ENCODE measurements at places on chromosomes 4 and X.
A peak's percentile ranks its signal among the peaks of the same experiment; 100 is the strongest.

GRCh38 chr4:65737672-65738071, 67.4 kb upstream of the EPHA5 start:
- DNase-seq: no peak

DNA sequence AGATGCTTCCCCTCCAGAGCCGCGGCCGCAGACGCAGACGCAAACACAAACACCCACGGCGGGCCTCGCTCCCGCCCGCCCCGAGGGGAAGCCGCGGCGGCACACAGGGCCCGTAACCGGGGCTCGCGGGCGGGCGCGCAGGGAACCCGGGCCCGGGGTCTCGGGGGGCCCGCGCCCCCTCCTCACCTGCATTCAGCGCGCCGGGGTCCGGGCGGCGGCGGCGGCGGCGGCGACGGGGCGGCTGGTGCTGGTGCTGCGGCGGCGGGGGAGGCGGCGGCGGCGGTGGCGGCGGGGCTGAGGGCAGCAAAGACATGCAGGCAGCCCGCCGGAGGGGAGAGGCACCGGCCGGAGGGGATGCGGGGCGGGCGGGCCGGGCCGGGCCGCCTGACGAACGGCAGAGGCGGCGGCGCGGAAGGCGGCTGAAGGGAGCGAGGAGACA, 255 bp upstream of the CNOT6L start:
- peak; percentile 54 for DNase-seq

- no peak for DNase-seq
These were observed 708 bp downstream of the TMSB4X start for GRCh38 chrX:12975670-12975965.

DNA sequence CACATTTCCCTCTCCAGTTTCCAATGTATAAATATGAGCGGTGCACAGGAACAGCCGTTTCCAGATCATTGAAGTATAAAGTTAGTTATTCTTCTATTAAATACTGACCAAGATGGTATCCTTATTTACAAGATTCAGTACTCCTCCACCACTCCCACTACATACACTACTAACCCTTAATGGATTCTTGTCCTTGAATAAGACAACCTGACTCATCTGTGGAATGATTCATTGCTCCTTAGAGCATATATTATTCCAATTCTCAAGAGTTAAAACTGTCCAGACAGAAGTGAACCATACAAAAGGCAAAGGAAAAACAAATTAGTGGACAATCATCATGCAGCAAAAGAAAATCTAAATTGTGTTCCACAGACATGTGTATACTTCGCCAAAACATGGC, 373.3 kb downstream of the IDS start:
- no peak for DNase-seq

GRCh38 chr4:55757356-55757952, 62.1 kb upstream of the EXOC1L start:
- no peak for DNase-seq

GRCh38 chr4:185224597-185224996, 15.2 kb downstream of the SNX25 start:
- no peak for DNase-seq

GRCh38 chr4:22500128-22500611, 15.7 kb downstream of the ADGRA3 start:
- no peak for DNase-seq

- DNase-seq: no peak
These were observed 312.2 kb downstream of the DCTD start for GRCh38 chr4:182604953-182605352.

GRCh38 chrX:38672646-38673045, 111.3 kb downstream of the TSPAN7 start:
- DNase-seq: no peak

GRCh38 chr4:41135801-41136200, 78.5 kb downstream of the APBB2 start:
- no peak for DNase-seq

GRCh38 chr4:21982087-21982486, 33.5 kb upstream of the KCNIP4 start:
- DNase-seq: no peak

DNA sequence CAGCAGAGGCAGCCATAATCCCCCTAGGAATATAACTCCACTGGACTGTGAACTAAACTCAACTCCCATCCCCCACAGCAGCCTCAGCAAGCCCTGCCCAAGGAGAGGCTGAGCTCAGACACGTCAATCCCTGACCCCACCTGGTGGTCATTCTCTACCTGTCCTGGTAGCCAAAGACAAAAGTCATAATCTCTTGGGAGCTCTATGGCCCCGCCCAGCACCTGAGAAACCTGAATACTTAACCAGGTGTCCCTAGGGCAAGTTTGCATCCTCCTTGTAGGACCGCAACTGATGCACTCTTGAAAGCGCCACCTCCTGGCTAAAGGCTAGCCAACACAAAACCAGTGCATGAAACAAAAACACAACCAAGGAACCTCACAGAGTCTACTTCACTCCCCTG, 18.4 kb downstream of the CT47B1 start:
- DNase-seq: no peak

DNA sequence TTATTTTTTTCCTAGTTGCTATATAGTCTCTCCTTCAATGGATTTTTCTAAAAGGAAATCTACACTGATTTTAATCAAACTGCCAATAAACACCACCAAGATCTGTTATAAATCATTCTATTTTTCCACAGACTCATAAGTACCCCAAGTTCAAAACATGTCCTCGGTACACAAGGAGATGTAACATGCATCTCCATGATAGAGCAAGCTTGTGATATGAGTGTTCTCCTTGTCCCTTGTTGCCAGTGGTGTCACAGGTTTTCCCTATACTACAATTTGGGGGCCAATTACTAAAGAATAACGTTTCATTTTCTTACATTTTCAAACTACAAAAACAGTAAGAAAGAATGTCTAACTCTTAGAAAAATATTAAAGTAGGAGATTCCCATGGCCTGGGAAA, 491 bp downstream of the ARHGEF6 start:
- DNase-seq: no peak

GRCh38 chr4:41213625-41214135, 662 bp downstream of the APBB2 start:
- no peak for DNase-seq

- no peak for DNase-seq
These were observed 1.8 kb upstream of the RASL11B start for GRCh38 chr4:52860361-52860760.

GRCh38 chrX:119694601-119695534, 1.9 kb upstream of the SEPTIN6 start:
- DNase-seq: no peak

DNA sequence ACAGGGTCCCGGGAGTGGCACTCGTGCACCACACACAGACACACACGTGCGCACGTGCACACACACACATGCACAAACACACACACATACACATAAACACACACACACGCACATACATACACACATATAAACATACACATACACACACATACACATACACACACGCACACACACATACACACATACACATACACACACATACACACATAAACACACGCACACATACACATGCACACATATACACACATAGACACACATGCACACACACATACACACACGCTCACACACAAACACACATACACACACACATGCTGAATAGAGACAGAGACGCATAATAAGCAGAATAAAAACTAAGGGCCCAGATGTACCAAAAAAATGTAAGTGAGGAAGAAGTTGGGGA, 332.2 kb upstream of the CXorf51B start:
- no peak for DNase-seq
